ENCODE measurements at places on chromosomes 2 and 18. TPM values are rescaled to one million over a fixed set of nuclear protein-coding genes. Genes with fewer than 3 reads are reported as not detected.

The TBC1D8 gene
- total RNA-seq: 90.2 TPM

The RBMS1 gene
- total RNA-seq: 98.6 TPM

The KCTD1 gene
- 13.6 TPM for total RNA-seq

The RTP5 gene
- total RNA-seq: not detected

The ATAD2B gene
- 19.6 TPM for total RNA-seq

The GLI2 gene
- total RNA-seq: 0.19 TPM

The RFTN2 gene
- total RNA-seq: 5.9 TPM

The TMEM150A gene
- total RNA-seq: 11.8 TPM

The RBKS gene
- total RNA-seq: 0.86 TPM
